ENCODE measurements at places on chromosomes 6 and 20.

DNA sequence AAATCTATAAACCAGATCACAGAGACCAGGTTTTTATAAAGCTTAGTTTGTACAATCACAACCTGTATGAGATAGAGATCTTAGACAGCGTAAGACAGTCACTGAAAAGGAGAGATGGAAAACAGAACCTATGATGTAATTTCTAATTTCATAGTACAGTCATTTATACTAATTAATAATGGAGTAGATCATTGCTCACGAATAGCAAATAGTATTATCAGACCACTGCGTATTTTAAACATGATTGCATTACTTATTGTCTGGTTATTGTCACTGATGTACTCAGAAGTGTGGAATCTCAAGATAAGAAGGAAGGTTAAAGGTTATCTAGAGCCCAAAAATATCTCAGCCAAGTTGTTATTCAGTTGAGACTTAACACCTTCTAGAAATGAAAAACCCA is 115.6 kb downstream of the KHDC1L start:
- no peak for DNase-seq

- no peak for DNase-seq
These were observed 343.3 kb downstream of the BCKDHB start for GRCh38 chr6:80449726-80450125.

DNA sequence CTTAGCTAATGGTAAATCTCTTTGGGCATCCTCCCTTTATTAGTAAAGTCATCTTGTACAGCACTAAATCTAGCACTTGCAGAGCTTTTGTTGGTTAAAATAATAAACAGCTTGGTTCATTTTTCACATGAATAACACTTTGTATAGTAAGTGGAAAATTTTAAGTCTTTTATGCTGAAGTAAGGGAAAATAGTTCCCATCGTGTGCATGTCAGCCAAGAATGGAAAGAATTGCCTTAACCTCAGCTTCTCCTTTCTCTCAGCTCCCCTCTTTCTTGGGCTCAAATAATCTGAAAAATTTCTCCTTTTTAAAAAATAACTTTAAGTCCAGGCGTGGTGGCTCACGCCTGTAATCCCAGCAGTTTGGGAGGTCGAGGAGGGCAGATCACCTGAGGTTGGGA is 16.6 kb downstream of the SNRPC start:
- no peak for DNase-seq

DNA sequence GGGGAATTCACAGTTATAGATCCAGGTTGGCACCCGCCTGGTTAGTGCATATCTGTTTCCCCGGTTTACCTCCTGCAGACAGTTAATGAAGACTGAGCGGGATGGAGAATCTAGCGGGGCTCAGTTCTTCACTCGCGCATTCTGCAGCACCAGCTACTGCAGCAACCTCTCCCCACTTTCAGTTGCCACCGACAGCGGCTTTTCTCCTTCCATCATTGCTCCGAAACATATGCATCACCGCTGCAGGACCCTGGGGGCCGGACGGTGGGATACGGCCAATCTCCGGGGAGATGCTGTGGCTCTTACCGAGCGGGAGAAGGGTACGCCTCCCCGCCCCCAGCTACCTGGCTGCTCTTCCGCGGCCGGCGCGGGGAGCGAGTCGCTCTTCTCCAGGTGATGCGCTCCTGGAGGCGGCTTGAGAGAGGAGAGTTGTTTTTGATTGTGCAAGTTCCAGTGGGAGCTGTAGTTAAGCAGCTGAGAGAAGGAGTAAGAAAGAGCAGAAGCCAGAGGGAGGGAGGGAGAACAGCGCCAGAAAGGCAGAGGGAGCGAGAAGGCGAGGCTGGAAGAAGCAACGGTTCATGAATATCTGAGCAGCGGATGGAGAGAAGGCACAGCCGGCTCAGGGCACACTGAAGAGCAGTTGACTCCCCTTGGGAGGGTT is at the start of gene SGK1:
Gene SGK1 (minus strand): TSS at position 642 of the 661 bp plus-strand sequence. CDS start 652 bp downstream, outside the sequence.
- DNase-seq, result peak; percentile 62

GRCh38 chr20:35306931-35307517 is 14.8 kb upstream of the FAM83C start:
- peak; percentile 77 for DNase-seq

GRCh38 chr20:18717062-18717461 is 96.5 kb upstream of the SCP2D1 start:
- DNase-seq, result no peak

GRCh38 chr6:16623029-16623653 is 138.1 kb downstream of the ATXN1 start:
- no peak for DNase-seq

DNA sequence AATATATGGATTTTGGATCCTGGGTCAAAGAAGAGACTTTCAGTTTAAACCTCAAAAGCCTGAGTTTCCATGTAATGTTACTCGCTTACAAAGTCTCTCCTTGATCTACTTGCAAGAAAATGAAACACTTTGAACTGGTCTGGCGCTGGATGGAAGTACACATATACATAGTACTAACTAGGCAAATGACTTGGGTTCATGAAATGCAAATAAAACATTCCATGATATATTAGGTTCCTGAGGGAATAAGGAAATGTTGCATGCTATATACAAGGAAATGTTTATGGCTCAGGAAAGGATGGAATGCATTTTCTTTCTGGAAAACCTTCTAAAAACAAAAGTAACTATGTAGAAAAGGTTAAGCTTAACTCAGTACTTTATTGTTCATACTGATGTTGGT is 11.4 kb upstream of the TXLNB start:
- DNase-seq, result no peak

DNA sequence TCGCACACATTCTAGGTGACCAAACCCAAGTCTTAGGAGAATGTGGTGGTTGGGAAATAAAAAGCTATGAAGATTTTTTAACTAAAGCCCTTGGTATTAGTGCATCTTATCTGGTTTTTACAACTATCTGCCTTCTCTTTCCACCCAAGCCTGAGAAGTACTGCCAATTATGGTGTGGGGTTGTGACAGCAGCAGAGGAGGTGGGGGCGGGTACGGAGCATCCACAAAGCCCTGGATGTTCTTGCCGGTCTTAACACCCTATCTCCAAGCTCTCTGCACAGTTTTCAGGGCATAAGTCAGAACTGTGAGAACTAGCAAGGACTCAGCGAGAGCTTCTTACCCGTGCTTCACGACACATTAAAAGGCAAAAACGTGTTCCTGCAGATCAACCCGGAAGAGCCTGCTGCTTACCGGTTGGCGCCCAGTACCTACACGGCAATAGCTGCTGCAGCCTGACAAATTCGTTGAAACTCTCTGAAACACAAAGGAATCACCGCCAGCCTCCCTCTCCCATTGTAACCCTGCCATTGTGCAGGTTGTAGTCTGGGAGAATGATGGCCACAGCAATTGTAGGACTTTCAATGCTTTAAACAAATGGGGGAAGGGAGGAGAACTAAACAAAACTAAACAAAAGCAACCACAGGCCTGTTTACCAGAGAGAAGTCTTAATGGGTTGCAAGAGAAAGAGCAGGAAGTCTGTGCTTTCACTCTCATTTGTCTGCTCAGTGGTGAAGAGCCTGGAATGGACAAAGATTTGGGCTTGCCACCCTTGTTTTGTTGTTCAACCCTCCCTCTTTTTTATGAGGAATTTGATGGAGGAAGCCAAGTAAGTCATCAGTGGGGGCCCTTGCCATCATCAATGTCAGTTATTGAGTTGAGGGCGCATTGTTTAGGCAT is 461.0 kb upstream of the JARID2 start:
- peak; percentile 60 for DNase-seq

- DNase-seq, result no peak
These were observed 133.2 kb downstream of the SNX5 start for GRCh38 chr20:17835240-17835933.

DNA sequence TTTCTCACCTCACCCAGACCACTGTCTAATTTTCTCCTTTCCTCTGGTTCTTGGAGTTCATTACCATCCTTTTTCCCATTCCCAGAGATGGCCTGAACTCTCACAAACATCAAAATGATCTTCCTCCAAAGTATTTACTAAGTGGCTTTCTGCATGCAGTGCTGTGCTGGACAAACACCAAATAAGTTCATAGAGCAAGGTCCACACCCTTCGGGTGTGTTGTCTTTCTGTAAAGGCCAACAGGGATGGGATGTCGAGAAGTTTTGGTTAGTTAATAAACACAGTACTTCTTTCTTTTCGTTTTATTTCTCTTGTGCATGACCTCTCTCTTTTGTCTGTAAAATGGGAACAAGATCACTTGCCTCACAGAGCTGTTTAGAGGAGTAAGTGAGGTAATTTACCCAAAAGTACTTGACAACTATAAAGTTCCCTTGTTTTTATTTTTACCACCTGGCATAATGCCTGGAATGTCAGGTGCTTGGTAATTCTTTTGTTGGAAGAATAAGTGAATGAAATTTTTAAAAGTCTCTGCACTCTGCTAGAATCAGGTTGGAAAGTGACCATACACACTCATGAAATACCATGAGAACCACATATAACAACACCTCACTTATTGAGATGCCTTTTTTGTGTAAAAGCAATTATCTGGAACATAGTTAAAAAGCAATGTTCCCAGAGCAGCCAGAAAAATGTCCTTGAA is 22.8 kb upstream of the CCN6 start:
- DNase-seq, result no peak

Measured in WTC11 (cell line).